ENCODE measurements at places on chromosomes 1 and 21.

GRCh38 chr1:8055973-8056372 is 29.9 kb upstream of the ERRFI1 start:
- no peak for DNase-seq

- DNase-seq = no peak
These were observed 39.6 kb upstream of the TBX15 start for GRCh38 chr1:119027759-119028158.

DNA sequence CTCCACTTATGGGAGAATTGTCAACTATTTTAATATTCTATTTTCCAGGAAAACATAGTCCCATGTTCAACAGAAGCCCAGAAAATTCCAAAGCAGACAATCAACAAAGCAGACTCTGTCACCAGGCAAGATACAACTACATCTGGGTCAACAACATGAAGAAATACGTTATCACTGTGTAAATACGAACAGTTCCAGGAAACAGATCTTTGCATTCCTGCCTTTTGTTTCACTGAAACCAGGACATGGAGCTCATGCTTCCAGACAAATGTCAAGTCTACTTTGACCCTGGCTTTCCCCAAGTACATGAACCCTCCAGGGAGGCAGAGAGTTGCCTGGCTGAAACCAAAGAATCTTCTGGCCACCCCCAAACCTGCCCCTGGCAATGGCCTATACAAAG is 106.7 kb downstream of the SETD4 start:
- DNase-seq = no peak

DNA sequence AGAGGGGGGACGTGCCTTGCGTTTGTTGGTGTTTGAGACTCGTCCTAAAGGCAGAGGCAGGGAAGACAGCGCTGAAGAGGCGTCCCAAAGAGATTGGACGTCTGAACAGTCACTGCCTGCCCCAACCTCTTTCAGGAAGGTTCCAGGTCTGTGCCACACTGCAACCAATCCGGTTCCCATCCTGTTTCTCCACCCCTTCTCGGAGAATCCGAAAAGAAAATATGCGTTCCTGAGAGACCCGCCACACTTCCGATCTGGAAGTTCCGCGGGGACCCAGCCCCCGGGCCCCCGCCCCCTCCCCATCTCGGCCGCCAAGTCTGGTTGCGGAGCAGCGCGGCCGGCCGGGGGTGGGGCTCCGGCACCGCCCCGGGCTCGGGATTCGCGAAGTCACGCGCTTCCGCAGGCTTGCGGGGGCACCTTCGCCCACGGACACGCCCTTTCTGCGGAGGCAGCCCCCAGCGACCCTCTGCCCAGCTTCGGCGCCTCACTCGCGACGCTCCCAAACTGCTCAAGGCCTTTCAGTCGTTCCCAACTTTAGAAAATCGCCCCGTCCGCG is 124.5 kb upstream of the DPYD start:
- DNase-seq = no peak

- no peak for DNase-seq
These were observed 33.0 kb downstream of the SH3BGR start for GRCh38 chr21:39484711-39485276.

DNA sequence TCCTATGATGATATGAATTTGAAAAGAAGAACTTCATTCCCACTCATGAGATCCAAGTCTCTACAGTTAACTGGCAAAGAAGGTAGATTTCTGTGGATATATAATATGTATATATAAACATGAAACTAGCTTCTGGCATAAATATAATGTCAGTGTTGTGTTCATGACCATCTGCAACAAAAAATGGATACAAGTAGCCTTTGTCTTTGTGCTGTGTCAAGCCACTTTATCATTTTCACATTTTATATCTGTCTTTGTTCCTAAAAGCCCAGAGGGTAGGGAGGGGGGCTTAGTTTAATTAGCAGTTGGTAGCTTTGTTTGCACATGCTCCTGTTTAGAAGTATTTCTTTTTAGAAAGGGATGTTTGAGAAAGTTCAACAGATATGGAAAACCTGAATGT is 56.2 kb upstream of the FASLG start:
- DNase-seq = no peak

- DNase-seq = no peak
These were observed 7.3 kb upstream of the FCGR2A start for GRCh38 chr1:161497961-161498360.

- DNase-seq = no peak
These were observed 84.9 kb upstream of the ARHGEF16 start for GRCh38 chr1:3369446-3370076.

DNA sequence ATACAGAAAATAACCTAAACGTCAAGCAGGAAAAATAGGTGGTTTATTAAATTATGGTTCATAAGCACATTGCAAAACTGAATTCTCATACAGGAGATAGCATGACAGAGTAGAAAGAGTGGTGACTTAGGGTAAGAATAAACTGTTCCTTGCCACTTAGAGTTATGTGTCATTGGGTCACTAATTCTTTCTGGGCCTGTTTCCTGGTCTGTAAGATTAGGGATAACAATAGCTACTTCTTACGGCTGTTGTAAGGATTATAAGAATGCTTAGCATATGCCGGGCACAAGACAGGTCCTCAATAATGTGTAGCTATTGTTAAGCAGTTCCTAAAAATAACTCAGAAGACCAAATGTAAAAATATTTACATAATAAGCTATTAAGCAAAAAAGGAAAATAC is 24.2 kb downstream of the SNRNP40 start:
- no peak for DNase-seq

DNA sequence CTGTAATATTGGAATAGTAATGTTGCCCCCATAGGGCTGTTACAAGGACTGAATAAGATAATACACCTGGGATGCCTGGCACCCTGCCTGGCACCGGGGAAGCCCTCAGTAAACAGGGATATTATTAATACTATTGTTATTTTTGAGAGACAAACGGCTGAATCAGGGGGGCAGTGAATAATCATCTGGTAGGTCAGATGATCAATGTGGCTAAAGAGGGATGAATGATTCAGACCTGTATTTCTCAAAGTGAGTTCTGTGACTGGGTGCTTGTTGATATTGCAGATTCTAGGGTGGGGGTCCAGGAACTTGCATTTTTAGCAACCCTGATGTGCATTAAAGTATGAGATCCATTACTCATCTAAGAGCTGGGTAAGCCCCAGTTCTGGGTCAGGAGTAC is 46.2 kb upstream of the BCL10 start:
- no peak for DNase-seq

DNA sequence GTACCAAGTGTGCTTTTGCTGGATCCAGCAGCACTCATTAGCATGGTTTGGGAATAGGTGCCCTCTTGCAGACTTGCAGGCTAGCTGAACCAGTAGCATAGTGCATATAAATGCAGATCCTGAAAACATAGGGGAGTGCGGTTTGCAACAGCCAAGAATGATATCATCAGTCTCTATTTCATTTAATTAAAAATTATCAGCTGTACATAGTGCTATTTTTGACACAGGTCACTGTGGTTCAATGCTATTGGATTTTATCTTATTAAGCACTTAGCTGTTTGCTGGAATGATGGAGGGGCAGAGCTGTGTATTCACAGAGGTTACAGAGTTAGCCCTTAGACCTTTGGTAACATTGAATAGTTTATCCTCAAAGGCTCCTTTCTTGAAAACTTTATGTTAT is 43.6 kb downstream of the CYYR1 start:
- no peak for DNase-seq

DNA sequence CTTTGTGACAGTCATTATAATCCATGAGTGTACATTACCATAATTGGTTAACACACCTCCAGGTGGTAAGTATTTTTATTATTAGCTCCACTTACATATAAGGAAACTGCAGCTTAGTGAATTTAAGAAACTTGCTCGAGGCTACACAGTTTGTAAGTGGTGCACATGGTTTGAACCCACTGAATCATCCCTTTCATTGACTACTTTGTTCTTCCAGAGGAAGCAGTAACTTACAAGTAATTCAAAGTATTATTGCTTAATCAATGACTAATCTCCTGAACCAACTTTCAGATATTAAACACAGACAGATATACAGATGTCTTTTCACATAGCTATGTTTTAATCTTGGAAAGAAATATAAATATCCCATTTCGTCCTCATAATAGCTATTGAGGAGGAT is 18.7 kb upstream of the CLDN8 start:
- no peak for DNase-seq

GRCh38 chr1:215082532-215083382 is at the start of gene KCNK2:
Gene KCNK2, plus strand, starts transcription at chr1:215082737. Its CDS starts 649 bp downstream, at chr1:215083386.
- no peak for DNase-seq

DNA sequence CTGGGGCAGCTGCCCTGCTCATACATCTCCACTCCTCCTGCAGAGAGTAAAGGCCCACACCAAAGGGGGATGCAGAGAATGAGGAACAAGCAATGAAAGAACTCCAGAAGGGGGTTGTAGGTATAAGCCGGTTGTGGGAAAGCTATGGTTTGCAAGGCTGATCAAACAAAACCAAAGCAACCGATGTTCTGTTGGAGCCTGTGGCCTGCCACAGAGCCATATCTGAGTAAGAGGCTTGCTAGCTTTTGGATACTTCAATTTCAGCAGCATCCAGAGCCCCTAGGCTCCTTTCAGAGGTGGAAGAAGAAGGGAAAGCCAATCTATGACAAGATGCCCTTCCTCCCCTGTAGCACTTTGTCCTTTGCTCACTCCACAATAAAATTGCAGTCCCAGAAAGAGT is 163.2 kb downstream of the RRAGC start:
- DNase-seq = no peak

DNA sequence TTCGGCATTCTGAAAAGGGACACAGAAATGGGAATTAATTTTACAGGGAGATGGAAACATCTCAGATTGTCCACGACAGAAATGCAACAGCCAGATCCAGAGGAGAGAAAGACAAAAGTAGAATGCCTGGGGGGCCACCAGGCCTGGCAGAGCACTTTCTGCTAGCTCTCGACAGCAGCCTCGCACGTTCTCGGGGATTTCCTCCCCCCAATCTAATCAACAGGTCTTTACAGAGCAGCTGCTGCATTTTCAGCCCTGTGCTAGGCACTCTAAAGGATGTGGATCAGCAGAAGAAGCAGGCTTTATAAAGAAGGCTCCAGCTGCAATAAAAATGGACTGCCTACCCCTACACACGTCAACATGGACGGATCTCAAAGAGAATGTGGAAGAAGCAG is 10.6 kb downstream of the CSRP1 start:
- DNase-seq = no peak

DNA sequence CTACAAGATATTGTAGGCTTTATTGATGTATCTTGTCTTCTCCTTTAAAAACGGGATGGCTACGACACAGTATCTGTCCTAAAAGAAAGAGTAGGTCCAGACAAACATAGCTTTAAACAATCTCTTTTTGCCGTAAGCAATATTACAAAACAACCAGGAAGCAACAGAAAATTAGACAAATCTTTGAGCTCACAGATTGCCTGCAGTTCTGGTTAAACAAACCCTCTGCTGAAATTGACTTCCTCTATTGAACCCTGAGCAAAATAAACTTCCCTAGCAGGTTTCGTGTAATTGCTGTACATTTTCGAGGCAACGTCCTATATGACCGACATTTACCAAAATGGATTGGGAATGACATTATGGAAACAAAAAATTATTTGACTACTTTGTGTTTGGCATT is 50.6 kb downstream of the CHML start:
- DNase-seq = no peak

DNA sequence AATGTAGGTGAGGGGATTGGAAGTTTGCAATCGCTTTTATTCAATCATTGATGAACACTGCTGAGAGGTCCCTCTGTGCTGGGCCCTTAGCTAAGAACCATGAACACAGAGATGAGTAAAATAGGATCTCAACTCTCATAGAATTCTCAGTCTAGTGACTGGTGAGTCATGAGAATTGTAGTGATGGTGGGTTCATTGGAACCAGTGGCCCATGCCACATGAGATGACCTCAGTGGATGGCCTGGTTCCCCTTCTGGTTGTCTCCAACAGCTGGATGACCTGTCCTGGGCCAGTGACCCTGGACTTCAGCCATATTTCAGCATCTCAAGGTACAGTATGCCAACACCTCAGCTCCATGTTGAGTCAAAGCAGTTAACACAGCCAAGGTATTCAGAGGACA is 21.3 kb upstream of the S100A10 start:
- no peak for DNase-seq

All from activated CD8-positive, alpha-beta memory T cell treated with anti-CD3 and anti-CD28 coated beads for 4 hours (primary cell).